Transverse colon (tissue), 4 donors: ENCODE measurements at places on chromosomes 6 and 20. TPM values are rescaled to one million over a fixed set of nuclear protein-coding genes. Genes with fewer than 3 reads are reported as not detected.

SPATA25 gene
- total RNA-seq, result 6.0 TPM

CST1 gene
- total RNA-seq, result not detected

TREM1 gene
- total RNA-seq, result 0.27 TPM

CTAGE9 gene
- total RNA-seq, result not detected

MOCS1 gene
- 28.3 TPM for total RNA-seq

GGT7 gene
- 13.9 TPM for total RNA-seq

DNAH8 gene
- total RNA-seq, result not detected

GRCh38 chr20:50565383-50565782 lies 55.2 kb downstream of the PTPN1 start:
- no peak for DNase-seq

DNA sequence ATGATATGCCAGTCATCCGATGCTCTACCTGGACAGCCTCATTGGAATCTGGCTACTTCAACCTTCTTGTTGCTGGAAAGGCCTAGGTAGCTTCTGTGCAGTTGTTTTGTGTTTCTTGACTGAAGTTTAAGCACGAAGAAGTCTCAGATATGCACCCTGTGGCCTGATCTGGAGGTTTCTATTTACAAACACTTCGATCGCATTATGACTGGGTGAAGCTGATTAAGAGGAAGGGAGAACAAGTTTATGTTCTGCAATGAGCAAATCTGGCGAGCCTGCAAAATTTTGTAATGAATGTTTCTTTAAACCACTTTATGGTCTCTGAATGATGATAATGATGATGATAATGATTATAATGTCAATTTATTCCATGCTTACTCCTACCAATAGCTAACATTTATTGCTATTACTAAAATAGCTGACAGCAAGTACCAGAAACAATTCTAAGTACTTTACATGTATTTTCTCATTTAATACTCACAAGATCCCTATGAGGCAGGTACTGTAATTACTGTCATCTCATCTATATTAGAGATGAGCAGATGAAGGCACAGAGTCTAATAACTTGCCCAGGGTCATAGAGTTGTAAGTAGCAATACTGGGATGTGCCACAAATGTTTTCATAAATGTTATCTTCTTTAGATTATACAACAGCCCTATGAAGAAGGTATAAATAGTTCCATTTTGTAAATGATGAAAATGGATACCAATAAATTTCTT lies 126.1 kb upstream of the UST start:
- DNase-seq, result no peak

GRCh38 chr6:118042855-118043254 lies 135.8 kb downstream of the SLC35F1 start:
- DNase-seq, result no peak

GRCh38 chr6:139711804-139712585 lies 337.5 kb upstream of the CITED2 start:
- DNase-seq, result no peak

DNA sequence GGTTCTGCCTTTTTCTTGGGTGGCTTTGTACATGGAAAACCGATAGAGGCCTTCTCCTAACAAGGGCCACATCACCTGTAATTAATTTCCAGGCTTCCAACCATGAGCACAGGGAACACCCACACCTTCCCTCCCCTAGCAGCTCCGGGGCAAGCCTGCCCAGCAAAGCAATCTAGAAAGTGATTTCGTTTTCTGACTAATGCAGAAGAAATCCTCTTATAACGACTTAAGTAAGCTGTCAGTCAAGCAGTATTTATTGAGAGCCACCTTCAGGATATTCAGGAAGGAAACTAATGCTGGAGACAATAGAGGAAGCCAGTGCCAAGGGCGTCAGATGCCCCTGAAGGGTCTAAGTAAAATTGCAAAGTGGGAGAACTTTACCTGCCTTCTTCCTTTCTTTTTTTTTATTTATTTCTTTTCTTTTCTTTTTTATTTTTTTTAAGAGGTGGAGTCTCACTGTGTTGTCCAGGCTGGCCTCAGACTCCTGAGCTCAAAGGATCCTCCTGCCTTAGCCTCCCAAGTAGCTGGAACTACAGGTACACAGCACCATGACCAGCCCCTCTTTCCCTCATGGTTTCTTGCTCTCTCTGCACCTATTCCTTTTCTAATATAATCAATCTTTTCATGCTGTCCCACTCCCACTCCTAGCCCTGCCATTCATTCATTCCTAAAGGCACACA lies 67.5 kb upstream of the MBOAT1 start:
- DNase-seq, result no peak

- no peak for DNase-seq
These were observed 29.6 kb downstream of the BTBD9 start for GRCh38 chr6:38610050-38610625.

DNA sequence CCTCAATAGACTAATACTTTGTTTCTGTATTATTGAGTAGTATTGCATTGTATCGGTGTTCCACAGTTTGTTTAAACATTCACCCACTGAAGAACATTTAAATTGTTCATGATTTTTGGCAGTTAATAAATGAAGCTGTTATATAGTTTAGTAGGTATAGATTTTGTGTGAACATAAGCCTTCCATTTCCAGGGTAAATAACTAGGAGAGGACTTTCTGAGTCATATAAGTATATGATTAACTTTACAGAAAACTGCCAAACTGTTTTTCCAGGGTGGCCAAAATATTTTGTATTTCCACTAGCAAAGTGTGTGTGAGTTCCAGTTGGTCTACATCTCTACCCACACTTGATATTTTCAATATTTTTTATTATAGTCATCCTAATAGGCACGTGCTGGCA lies 70.0 kb upstream of the MLIP start:
- DNase-seq, result no peak

GRCh38 chr6:11766043-11766442 lies 12.6 kb downstream of the ADTRP start:
- no peak for DNase-seq

- no peak for DNase-seq
These were observed 27.9 kb upstream of the PLCB4 start for GRCh38 chr20:9040863-9041524.

DNA sequence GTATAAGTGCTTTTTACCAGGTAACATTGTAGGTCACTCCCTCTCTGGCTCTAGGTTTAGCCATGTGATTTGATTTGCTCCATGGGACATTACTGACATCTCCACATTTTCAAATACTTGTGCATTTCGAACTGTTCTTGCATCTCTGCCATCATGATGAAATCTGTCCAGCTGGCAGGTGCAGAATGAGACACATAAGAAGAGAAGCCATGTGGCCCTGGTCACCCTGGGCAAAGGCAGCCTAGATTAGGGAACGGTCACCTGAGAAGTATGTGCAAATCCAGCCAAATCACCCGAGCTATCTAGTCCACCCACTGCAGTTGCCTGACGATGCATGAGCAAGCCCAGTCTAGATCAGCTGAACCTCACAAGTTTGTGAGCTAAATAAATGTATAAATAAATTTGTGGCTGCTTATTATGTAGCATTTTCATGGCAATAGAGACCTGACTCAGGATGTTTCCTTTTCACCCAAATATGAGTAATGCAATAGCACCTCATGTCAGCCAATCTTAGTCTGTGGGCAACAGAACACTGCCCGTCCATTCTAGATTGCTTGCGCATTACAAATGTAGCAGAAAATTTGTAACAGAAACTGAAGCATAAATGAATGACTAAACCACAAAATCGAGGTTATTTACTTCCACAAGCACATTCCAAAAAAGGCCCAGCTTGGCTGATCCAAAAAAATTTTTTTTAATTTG lies 115.2 kb downstream of the PAK5 start:
- DNase-seq, result no peak

- DNase-seq, result no peak
These were observed 479.8 kb upstream of the IMPG1 start for GRCh38 chr6:76552268-76552667.

- no peak for DNase-seq
These were observed 16.2 kb upstream of the RSPO3 start for GRCh38 chr6:127102299-127102698.
